ENCODE measurements at places on chromosomes 7 and 10. TPM values are rescaled to one million over a fixed set of nuclear protein-coding genes. Genes with fewer than 3 reads are reported as not detected.

DNA sequence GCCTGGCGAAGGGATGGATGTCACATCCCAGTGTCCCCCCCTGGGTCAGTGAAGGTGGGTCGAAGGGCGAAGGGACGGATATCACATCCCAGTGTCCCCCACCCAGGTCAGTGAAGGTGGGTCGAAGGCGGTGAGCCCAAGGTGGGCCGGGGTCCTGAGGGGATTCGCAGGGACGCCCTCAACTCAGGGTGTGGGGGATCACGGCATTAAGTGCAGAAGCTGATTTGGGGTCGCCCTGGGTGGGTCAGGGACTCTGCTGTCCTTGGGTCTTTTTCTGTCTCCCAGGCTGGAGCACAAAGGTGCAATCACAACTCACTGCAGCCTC lies 21.9 kb downstream of the ADAP1 start:
- H3K4me3 ChIP-seq, result no peak overlapping the region
- DNase-seq, result no peak
- peaks cover 32% of the 10 kb centered on the region for H3K4me1 ChIP-seq
- H3K36me3 ChIP-seq, result no peaks in the 10 kb centered on the region
- H3K27me3 ChIP-seq, result no peaks in the 10 kb centered on the region

HOXA9 gene
- not detected for total RNA-seq

DNA sequence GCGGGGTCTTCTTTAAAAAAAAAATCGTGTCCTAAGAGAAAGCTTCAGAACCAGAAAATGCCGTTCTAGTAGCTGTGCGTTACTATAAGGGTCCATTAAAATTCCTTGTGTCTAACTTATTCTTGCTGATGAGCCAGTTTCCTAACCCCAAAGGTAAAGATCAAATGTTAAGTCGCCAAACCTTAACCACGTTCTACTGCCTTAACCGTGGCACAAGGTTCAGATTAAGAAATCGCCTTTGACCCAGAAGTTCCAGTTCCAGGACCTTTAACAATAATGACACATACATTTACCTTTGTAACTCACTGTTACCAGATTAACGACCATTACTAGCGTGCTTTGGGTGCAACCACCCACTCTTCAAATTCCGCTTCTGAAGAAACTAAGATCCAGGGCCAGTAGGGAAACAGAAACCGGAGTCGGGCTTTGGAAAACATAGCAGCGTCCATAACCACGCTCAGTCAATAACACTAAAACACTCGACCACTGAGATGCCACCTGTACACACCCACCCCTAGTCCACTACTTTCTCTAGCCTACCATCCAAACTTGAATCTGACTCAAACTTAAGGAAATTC lies 620 bp downstream of the BET1 start:
- no peaks in the 10 kb centered on the region for H3K27me3 ChIP-seq
- no peak for DNase-seq
- peak overlapping the region; percentile 99 for H3K4me3 ChIP-seq
- peaks cover 43% of the 10 kb centered on the region for H3K4me1 ChIP-seq
- H3K27ac ChIP-seq, result peak overlapping the region; percentile 100
- H3K36me3 ChIP-seq, result peaks cover 8% of the 10 kb centered on the region

DNA sequence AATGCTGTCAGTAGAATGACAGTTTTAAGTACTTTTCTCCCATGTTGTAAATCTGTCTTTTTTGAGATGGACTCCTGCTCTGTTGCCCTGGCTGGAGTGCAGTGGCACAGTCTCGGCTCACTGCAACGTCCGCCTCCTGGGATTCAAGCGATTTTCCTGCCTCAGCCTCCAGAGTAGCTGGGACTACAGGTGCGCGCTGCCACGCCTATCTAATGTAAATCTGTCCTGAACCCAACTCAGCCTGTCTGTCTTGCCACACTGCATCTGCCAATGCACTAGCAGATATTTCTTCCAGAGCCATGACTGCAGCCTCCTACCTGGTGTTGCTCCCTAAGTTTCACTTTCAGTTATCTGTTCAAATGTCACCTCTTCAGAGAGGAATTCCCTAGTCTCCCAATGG lies 264.1 kb downstream of the PHF14 start:
- H3K4me1 ChIP-seq, result no peaks in the 10 kb centered on the region
- no peak overlapping the region for H3K4me3 ChIP-seq
- H3K36me3 ChIP-seq, result no peaks in the 10 kb centered on the region

GHRHR gene
- not detected for total RNA-seq

ICA1 gene
- not detected for total RNA-seq

DNA sequence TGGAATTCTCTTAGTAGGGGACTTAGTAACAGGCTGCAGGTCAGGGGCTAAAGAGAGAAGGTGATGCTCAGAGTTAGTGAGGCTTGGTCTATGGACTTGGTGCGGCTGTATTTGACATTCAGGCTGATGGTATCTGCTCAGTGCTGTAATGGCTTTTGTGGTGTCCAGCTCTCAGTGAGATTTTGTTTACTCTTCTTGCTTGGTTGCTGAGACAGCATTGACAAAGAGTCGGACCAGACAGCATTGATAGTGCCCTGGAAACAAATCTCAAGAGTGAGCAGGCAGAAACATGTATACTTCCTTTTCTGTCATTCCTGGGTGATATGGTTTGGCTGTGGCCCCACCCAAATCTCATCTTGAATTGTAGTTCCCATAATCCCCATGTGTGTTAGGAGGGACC lies 202.0 kb downstream of the STK31 start:
- DNase-seq, result no peak
- H3K4me1 ChIP-seq, result no peaks in the 10 kb centered on the region
- no peaks in the 10 kb centered on the region for H3K36me3 ChIP-seq

GRCh38 chr7:124790645-124791044 lies 25.1 kb upstream of the GPR37 start:
- peaks cover 39% of the 10 kb centered on the region for H3K27me3 ChIP-seq
- DNase-seq, result no peak
- no peak overlapping the region for H3K4me3 ChIP-seq
- peaks cover under 1% of the 10 kb centered on the region for H3K36me3 ChIP-seq
- no peaks in the 10 kb centered on the region for H3K4me1 ChIP-seq

DNA sequence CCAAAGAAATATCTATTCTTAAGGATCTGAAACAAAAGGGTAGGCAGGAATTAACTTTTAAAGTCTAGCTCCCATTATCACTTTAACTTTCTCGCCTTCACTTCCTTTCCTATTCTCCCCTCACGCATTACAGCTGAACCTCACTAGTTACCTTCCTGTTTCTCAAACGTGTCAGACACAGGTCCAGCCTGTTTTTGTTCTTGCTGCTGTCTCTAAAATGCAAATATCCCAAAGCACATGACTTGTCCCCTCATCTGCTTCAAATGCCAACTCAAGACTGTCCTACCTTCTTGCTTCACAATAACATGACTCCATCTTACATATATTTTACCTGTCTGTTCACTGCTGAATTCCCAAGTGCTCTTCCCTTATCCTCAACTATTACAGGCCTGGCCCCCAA lies 17.6 kb downstream of the ZDHHC6 start:
- no peak overlapping the region for H3K27ac ChIP-seq
- H3K27me3 ChIP-seq, result no peaks in the 10 kb centered on the region
- peaks cover 89% of the 10 kb centered on the region for H3K36me3 ChIP-seq

GRCh38 chr10:50990568-50991455 lies 83.5 kb upstream of the PRKG1 start:
- no peak overlapping the region for H3K27ac ChIP-seq
- no peaks in the 10 kb centered on the region for H3K36me3 ChIP-seq
- peaks cover 14% of the 10 kb centered on the region for H3K4me1 ChIP-seq
- H3K27me3 ChIP-seq, result peaks cover 44% of the 10 kb centered on the region
- H3K4me3 ChIP-seq, result peak overlapping the region; percentile 64
- no peak for DNase-seq

GRCh38 chr7:276230-276835 lies 13.6 kb upstream of the FOXL3 start:
- peaks cover 5% of the 10 kb centered on the region for H3K27me3 ChIP-seq
- H3K36me3 ChIP-seq, result peaks cover 5% of the 10 kb centered on the region

ZNF804B gene
- not detected for total RNA-seq

- H3K27ac ChIP-seq, result no peak overlapping the region
- no peaks in the 10 kb centered on the region for H3K4me1 ChIP-seq
- H3K27me3 ChIP-seq, result peaks cover 6% of the 10 kb centered on the region
Measured at GRCh38 chr7:3806516-3806915, 505.5 kb downstream of the SDK1 start.

GRCh38 chr7:15755061-15755460 lies 68.6 kb upstream of the MEOX2 start:
- no peak for DNase-seq
- no peak overlapping the region for H3K4me3 ChIP-seq
- H3K27me3 ChIP-seq, result no peaks in the 10 kb centered on the region
- no peak overlapping the region for H3K27ac ChIP-seq
- H3K36me3 ChIP-seq, result no peaks in the 10 kb centered on the region

- no peak for DNase-seq
- no peaks in the 10 kb centered on the region for H3K4me1 ChIP-seq
- no peak overlapping the region for H3K4me3 ChIP-seq
- peaks cover 2% of the 10 kb centered on the region for H3K27me3 ChIP-seq
- H3K27ac ChIP-seq, result no peak overlapping the region
Measured at GRCh38 chr7:87926581-87927461, 7.2 kb upstream of the ADAM22 start.

DNA sequence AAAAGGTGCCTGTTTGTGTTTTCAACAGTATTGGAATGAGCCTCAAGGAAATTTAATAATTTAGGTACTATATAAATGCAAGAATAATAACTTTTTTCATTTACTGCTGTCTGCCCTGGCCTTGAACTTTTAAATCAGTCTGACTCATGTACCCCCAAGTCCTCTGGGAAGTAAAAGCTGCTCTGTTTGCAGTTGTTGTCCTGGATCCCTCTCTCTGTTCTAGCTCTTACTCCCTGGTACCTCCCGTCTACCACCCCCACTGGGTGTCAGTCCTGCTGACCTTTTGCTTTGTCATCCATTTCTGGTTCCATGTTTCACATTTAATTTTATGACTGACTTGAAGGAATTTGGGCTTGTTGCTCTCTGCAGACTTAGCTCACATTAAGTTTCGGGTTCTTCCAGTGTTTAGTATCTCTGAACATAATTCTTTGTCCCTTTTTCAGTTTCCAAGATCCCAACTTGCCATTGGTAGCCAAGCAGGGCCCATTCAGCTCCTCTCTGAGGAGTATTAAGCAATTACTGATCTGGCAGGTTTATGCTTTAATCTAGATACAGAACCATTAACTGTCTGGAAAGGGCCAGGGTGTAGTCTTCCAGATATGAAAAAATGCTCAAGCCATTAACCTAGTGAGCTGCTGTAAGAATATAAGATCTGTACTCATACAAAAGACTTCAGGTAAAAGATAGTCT lies 208.7 kb upstream of the FAM3C start:
- no peak overlapping the region for H3K4me3 ChIP-seq
- no peak for DNase-seq
- H3K27ac ChIP-seq, result no peak overlapping the region
- H3K36me3 ChIP-seq, result no peaks in the 10 kb centered on the region
- H3K4me1 ChIP-seq, result no peaks in the 10 kb centered on the region

GRCh38 chr7:136528329-136528728 lies 340.1 kb upstream of the CHRM2 start:
- H3K4me1 ChIP-seq, result no peaks in the 10 kb centered on the region
- H3K27me3 ChIP-seq, result no peaks in the 10 kb centered on the region
- H3K27ac ChIP-seq, result no peak overlapping the region
- no peak overlapping the region for H3K4me3 ChIP-seq
- peaks cover 1% of the 10 kb centered on the region for H3K36me3 ChIP-seq

BAMBI gene
- 0.19 TPM for total RNA-seq

DNA sequence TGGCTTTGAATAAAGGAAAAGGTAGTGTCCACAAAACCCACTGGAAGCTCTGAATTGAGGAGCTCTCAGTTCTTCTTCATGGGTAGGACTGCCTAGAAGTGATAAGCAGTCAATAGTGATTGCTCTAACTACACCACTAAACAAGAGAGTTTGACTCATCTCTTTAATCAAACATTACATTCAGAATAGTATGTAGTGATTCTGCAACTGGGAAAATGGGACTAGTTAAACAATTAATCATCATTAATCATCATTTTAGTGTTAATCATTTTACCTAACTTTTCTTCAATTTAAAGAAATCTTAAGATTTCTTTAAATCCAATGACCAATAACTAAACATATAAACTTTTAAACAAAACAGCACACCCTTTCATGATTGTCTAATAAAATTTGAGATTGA lies 484.0 kb upstream of the FZD8 start:
- DNase-seq, result no peak
- no peaks in the 10 kb centered on the region for H3K36me3 ChIP-seq
- no peaks in the 10 kb centered on the region for H3K4me1 ChIP-seq
- no peak overlapping the region for H3K27ac ChIP-seq
- peaks cover 1% of the 10 kb centered on the region for H3K27me3 ChIP-seq
- H3K4me3 ChIP-seq, result no peak overlapping the region

GRCh38 chr10:119020627-119020946 lies 8.9 kb upstream of the NANOS1 start:
- no peak overlapping the region for H3K4me3 ChIP-seq
- H3K36me3 ChIP-seq, result no peaks in the 10 kb centered on the region
- no peak for DNase-seq
- no peaks in the 10 kb centered on the region for H3K27me3 ChIP-seq
- no peak overlapping the region for H3K27ac ChIP-seq

DNA sequence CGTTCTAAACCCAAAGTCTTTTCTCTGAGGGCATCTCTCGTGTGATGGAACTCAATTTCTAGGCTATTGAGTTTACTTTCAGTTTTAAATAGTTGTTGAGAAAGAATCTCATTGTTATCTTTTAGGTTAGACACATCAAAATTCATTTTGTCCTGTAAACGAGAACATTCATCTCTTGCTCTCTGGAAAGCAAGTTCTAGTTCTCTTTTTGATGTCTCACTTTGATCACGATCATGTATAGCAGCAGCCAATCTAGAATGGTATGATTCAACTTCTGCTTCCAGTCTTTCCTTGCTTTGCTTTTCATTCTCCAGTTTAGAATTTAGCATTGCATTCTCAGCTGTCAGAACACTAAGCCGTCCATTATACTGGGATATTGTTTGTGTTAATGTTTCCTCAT lies 65.1 kb downstream of the ANKRD26 start:
- H3K27ac ChIP-seq, result peak overlapping the region; percentile 40
- H3K36me3 ChIP-seq, result peaks cover 32% of the 10 kb centered on the region
- H3K4me3 ChIP-seq, result no peak overlapping the region
- H3K27me3 ChIP-seq, result no peaks in the 10 kb centered on the region

CYP3A4 gene
- not detected for total RNA-seq

DNA sequence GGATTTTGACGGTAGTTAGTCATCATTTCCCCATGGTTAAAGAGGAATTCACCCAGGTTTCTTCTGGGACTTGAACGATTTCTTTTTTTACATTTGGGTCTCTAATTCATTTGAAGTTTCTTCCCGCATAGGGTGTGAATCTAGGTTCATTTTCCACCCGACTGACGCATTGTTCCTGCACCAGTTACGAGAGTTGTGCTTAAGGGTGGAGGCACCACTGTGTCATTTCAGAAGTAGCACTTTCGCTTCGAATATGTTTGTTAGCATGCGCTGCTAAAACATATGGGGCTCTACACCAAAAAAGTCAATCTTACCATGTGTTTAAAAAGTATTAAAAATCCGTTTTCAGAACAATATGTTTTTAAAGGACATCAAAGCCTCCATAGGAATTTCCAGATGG lies 140.3 kb downstream of the VIPR2 start:
- H3K27me3 ChIP-seq, result peaks cover 9% of the 10 kb centered on the region
- no peak overlapping the region for H3K4me3 ChIP-seq
- DNase-seq, result no peak
- no peaks in the 10 kb centered on the region for H3K4me1 ChIP-seq
- no peaks in the 10 kb centered on the region for H3K36me3 ChIP-seq

SERPINE1 gene
- not detected for total RNA-seq

GRCh38 chr10:29492774-29493173 lies 142.0 kb downstream of the SVIL start:
- H3K27ac ChIP-seq, result no peak overlapping the region
- no peak overlapping the region for H3K4me3 ChIP-seq
- no peak for DNase-seq
- H3K27me3 ChIP-seq, result no peaks in the 10 kb centered on the region

Data from naive thymus-derived CD8-positive, alpha-beta T cell (primary cell).